Activated naive CD8-positive, alpha-beta T cell treated with anti-CD3 and anti-CD28 coated beads, Interleukin-2, amount 50 U/mL, for 24 hours (primary cell): ENCODE measurements at places on chromosomes 16 and 17.

DNA sequence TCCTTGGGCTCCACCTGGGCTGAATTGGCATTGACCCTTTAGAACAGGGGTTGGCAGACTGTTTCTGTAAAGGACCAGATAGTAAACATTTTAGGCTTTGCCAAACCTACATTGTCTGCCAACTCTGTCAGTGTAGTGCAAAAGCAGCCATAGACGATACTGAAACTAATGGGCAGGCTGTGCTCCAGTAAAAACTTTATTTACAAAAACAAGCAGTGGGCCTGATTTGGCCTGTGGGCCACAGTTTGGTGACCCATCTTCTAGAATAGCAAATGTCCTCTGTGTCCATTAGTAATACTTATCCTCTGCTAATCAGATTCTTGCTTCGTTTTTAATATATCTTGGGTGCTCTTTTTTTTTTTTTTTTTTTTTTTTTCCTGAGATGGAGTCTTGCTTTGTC, 6.2 kb downstream of the UTP4 start:
- no peak overlapping the region for H3K4me3 ChIP-seq
- H3K27ac ChIP-seq = no peak overlapping the region

GRCh38 chr17:42898147-42898811, 2.3 kb upstream of the G6PC1 start:
- H3K27me3 ChIP-seq = peaks cover 14% of the 10 kb centered on the region
- no peaks in the 10 kb centered on the region for H3K4me1 ChIP-seq
- H3K36me3 ChIP-seq = no peaks in the 10 kb centered on the region
- H3K27ac ChIP-seq = no peak overlapping the region

DNA sequence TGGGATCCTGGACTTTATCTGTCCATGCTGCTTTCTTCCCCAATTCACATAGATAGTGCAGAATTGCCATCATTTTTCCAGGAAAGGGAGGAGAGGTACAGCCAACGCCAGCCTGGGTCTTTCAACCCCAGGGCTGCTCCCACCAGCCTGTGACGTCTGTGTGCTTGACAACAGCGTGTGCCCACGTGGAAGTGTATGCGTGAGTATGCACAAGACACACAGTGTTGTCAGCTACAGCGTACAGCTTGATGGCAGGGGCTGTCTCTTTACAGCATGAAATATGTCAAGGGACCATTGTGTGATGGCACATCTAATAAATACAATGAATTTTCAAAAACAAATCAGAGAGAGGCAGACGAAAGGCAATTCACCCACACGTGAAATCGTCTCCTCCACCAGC, 62.3 kb downstream of the GSG1L start:
- no peaks in the 10 kb centered on the region for H3K36me3 ChIP-seq
- H3K27me3 ChIP-seq = peaks cover 2% of the 10 kb centered on the region

DNA sequence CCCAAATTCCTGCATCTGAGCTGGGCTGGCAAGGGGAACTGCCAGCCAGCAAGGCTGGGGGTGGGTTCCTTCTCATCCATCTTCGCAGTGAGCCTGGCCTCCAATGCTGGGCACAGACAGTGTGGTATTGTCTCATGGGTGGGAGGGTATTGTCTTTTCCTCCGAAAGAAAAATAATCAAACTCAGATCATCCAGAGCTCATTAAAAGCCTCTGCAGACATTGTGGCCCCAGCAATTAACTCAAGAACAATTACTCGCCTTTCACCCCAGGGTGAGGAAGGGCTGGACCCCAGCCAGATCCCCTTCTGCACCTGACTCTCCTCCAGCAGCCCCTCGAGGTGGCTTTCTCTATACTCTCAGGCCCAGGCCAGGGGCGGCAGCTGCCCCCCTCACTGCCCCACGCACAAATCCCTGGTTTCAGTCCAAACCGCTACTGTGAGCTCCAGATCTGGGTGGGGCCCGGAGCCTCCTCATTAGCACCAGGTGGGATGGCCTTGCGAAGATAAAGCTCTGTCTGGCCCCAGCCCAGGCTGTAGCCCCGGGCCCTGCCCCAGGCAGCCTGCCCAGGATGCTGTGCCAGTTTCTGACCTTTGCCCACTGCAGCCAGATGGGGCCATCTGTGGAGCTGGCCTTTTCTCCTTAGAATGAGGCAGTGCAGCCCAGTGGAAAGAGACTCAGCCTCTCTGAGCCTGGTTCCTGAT, 2.3 kb upstream of the KRT15 start:
- H3K27me3 ChIP-seq = peaks cover 4% of the 10 kb centered on the region
- no peaks in the 10 kb centered on the region for H3K4me1 ChIP-seq

GRCh38 chr17:68509141-68510057, 2.8 kb upstream of the PRKAR1A start:
- H3K4me3 ChIP-seq = no peak overlapping the region
- no peak overlapping the region for H3K27ac ChIP-seq
- peaks cover 10% of the 10 kb centered on the region for H3K36me3 ChIP-seq
- no peak for DNase-seq
- peaks cover 45% of the 10 kb centered on the region for H3K4me1 ChIP-seq

GRCh38 chr16:79171504-79171903, 429.0 kb downstream of the MAF start:
- DNase-seq = no peak
- H3K27ac ChIP-seq = no peak overlapping the region
- peaks cover 6% of the 10 kb centered on the region for H3K36me3 ChIP-seq
- peaks cover 3% of the 10 kb centered on the region for H3K27me3 ChIP-seq

DNA sequence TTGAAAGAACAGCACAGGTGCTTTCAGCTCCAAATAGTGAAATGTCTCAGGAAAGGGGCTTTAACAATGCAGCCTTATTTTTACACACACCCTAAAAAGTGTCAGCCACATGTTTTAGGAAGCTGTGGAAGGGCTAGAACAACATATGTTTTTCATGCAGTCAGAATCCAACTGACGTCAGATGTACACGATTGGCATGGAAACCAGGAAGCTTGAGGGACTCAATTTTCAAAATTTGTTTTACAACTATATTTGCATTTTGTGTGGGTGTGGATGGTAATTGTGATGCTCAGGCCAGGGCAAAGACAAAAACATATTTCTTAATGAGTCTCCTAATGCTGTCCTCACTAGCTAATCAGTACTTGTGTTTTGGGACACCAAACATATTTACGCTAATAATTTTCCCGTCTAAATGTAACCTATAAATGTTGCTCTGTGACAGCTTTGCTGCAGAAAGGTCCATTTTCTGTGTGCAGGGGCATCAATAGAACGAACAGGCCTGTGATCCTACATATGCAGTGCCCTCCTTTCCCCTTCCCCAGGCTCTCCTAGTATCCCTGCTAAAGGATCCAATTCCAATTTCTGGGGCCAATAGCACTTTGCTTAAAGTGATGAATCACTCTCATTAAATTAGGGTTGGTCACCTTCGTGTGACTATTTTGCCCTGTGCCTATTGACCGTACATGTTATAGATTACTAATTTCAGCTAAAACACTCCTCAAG, 434.0 kb upstream of the CDH5 start:
- no peak for DNase-seq
- no peaks in the 10 kb centered on the region for H3K4me1 ChIP-seq
- H3K4me3 ChIP-seq = no peak overlapping the region
- no peaks in the 10 kb centered on the region for H3K36me3 ChIP-seq
- H3K27me3 ChIP-seq = no peaks in the 10 kb centered on the region

DNA sequence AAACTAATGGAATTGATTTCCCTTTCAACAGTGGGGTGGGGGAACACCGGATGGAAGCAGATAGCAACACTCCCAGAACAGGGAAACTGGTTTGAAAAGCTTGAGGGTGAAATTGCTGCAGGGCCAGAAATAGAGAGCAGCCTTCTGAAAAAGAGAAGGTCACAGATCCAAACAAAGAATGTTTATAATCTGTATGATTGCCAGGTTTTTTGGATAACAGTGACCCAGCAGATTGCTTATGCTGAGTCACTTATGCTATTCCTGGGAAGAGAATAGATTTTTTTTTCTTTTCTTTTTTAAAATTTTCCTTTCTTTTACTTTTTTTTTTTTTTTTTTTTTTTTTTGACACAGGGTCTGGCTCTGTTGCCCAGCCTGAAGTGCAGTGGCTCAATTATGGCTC, 641.3 kb downstream of the KCNJ2 start:
- no peak for DNase-seq
- no peaks in the 10 kb centered on the region for H3K36me3 ChIP-seq
- peaks cover 4% of the 10 kb centered on the region for H3K27me3 ChIP-seq
- H3K4me3 ChIP-seq = no peak overlapping the region
- H3K4me1 ChIP-seq = no peaks in the 10 kb centered on the region

GRCh38 chr16:76787394-76787793, 403.6 kb upstream of the MON1B start:
- H3K27me3 ChIP-seq = no peaks in the 10 kb centered on the region
- no peak overlapping the region for H3K4me3 ChIP-seq
- no peaks in the 10 kb centered on the region for H3K4me1 ChIP-seq
- no peak overlapping the region for H3K27ac ChIP-seq

GRCh38 chr16:20866145-20866772, 33.9 kb downstream of the DCUN1D3 start:
- peak; percentile 10 for DNase-seq
- peaks cover 7% of the 10 kb centered on the region for H3K36me3 ChIP-seq
- peak overlapping the region; percentile 43 for H3K27ac ChIP-seq
- H3K4me1 ChIP-seq = peaks cover 29% of the 10 kb centered on the region

- H3K4me3 ChIP-seq = no peak overlapping the region
- no peaks in the 10 kb centered on the region for H3K36me3 ChIP-seq
- DNase-seq = no peak
- H3K4me1 ChIP-seq = no peaks in the 10 kb centered on the region
- H3K27ac ChIP-seq = no peak overlapping the region
These were observed 155.5 kb downstream of the ZNF423 start for GRCh38 chr16:49700251-49701064.

- no peak overlapping the region for H3K4me3 ChIP-seq
- no peak overlapping the region for H3K27ac ChIP-seq
- peaks cover 4% of the 10 kb centered on the region for H3K36me3 ChIP-seq
- no peaks in the 10 kb centered on the region for H3K27me3 ChIP-seq
These were observed 42.1 kb downstream of the MAP1LC3B start for GRCh38 chr16:87434146-87434667.
